Cardiac septum (tissue), 1 donor: ENCODE measurements at places on chromosomes 7 and 10.

GRCh38 chr7:91557789-91558404 is 293.7 kb downstream of the FZD1 start:
- no peak for DNase-seq

- no peak for DNase-seq
These were observed 24.7 kb upstream of the ZCCHC24 start for GRCh38 chr10:79470096-79470495.

DNA sequence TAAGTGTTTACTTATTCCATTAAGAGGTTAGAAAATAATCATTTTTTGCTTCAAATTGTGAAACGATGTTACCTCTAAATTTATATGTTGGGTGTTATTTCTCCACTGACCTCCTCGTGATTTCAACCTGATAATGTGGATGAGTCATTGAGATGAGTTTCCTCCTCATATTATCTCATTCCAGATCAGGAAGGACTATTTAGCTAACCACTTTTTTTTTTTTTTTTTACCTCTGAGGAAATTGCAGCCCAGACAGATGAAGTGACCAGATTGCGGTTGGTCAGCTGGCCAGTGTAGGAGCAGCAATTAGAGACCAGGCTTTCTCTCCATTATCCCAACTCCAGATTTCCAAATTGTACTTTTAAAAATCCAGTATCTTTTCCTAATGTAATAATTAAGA is 248.7 kb downstream of the FZD1 start:
- no peak for DNase-seq

DNA sequence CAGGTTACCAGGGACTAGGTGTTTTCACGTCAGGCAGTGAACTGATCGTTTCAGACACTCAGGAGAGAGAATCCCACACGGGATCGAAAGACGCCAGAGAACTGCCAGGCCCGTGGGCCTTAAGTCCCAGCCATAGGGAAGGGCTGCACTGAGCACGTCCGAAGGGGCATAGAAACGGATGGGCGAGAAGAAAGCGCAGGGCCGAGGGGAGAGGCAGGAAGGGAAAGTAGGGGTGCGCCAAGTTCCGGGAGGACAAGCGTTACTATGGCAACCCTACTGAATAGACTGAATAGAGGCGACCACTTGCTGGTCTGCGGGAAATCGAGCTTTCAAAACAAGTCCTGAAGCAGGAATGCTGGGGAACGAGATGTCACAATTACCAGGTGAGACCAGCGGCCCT is 421.3 kb upstream of the NUPR2 start:
- no peak for DNase-seq

- no peak for DNase-seq
These were observed 372.5 kb downstream of the SDK1 start for GRCh38 chr7:3673524-3673923.

- DNase-seq: no peak
These were observed 869 bp downstream of the CHCHD1 start for GRCh38 chr10:73782749-73783085.

DNA sequence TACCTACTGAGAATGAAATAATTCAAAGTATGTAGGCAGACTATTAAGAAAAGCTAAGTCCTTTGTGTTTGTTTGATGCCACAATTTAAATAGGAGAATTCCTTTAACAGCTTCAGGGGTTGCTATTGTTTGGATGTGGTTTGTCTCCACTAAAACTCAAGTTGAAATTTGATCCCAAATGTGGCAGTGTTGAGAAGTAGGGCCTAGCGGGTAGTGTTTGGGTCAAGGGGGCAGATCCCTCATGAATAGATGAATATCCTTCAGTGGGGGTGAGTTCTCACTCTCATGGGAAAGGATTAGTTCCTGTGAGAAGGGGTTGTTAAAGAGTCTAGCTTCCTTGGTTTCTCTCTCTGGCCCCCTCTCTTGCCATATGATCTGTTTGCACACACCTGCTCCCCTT is 97.0 kb downstream of the HGF start:
- no peak for DNase-seq

DNA sequence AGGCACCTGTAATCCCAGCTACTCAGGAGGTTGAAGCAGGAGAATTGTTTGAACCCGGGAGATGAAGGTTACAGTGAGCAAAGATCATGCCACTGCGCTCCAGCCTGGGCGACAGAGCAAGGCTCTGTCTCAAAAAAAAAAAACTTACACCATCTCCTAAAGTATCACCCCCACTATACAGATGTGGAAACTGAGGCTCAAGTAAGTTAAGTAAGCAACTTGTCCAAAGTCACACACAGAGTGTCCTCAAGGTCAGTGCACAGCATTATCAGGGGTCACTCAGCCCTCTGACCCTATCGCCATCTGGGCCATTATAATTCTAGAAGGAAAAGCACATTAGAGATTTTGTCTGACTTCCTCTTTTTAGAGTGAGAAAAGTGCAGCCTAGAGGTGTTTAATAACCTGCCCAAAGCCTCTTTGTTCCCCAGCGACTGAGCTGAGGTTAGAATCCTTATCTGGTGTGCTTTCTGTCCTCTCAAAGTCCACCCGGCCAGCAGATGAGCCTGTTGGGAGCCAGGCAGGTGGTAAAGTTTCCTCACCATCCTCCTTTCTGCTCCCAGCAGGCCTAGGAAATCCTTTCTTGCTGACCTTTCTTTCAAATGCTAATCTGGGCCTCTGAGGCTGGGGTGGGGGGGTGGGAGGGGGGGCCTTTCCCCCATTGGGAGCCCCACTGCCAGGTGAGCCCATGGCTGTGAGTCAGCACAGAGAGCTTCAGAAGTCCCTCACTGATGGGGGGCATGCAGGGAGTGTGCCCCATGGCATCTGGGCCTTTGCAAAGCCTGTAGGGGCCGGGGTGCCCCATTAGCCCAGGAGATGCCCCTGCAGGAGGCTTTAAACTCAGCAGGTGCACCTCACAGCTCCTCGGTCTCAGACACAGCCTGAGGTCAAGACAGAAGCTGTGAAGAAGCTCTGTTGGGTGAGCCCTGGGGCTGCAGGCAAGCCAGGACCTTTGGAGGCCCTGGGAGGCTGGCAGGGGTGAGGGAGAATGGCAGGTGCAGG is 12.0 kb upstream of the KCNMA1 start:
- no peak for DNase-seq

DNA sequence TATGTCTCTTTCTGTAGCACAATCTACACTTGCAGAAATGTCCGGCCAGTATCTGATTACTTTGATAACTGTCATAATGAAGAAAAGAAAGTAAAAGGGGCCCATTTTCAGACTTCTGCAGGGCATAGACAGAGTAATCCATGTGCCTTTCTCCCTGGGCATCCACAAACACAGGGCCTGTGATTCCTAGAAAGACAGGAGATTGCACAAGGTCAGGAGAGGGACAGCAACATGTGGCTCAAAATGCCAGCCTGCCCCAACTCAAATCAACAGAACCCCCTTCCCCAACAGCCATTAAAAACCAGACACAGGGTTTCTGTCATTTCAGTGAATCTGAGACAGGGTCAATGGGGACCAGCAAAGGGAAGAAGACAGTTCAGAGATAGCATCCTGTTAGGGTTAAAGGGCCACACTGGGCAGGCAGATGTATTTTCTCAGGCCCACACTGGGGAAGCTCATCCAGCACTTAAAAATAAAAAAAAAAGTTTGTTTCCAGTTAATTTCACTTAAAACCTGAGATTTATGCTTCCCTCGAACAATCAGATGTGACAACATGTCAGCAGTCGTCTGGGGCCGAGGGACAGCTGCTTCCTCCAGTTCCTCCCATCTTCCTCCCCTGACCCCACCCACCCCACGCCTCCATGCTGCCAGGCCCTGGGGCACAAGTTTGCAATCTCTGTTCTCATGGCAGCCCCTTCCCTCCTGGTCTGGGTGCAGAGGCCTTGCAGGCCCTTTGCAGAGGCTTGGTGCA is 30.7 kb upstream of the ACSL5 start:
- no peak for DNase-seq

GRCh38 chr7:29564496-29565223 is 1.0 kb downstream of the PRR15 start:
- DNase-seq: no peak

DNA sequence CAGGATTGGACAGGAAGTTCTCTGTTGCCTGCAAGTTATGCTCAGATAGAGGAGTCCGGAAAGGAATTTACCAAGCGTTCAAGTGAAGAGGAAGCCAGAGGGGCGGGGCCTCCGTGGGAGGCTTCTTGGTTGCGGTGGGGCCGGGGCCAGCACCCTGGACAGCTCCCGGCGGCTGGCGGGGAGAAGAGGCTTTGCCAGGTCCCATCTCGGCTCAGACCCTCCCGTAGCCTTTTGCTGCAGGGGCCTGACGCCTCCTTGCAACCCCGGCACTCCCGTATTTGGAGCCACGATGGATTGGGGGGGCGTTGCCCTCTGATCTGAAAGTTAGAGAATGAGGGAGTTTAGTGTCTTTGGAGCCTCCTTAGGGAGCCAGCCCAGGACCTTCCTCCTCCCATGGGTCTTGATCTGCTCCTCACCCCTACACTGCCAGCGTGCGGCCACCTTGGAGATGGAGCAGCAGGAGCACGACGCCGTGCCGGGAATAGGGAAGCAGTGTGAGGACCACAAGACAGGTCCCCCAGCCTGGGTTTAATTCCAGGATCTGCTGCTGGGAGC is 3.1 kb upstream of the SLC18A3 start:
- peak; percentile 76 for DNase-seq

DNA sequence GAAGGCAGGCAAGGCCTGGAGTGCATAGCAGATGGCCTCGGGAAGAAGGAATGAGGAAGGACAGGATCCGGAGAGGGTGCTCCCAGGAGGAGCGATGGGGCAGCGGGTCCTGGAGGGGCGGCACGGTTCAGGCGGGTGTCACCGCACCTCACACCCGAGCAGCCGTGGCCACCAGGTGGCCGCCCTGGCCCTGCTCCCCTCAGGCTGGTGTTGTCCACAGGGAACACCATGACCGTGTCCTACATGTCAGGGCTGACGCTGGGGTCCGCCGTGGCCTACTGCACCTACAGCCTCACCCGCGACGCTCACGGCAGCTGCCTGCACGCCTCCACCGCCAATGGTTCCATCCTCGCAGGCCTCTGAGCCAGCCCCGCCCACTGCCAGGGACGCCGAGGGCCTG is 19.8 kb downstream of the SLC29A4 start:
- DNase-seq: no peak

- no peak for DNase-seq
These were observed 71.5 kb downstream of the AGMO start for GRCh38 chr7:15490291-15490690.

GRCh38 chr7:4103352-4104091 is 578.6 kb upstream of the FOXK1 start:
- DNase-seq: no peak

GRCh38 chr10:15748126-15748525 is 28.4 kb upstream of the ITGA8 start:
- DNase-seq: no peak

DNA sequence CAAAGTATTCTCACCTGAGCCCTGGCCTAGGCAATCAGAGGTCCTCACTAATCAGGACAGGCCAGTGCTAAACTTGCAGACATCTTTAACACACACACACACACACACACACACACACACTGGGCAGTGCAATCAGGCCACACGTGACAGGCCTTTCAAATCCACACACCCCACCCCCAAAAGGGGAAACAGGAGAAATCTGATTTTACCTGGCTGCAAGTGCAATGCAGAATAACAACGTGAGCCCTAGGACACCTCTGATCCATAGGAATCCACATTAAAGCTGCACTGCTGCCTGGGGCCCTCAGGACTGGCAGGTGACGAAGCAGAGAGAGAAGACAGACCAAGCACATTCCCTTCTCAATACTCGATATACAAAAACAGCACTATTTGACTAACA is 218.9 kb downstream of the FAM107B start:
- no peak for DNase-seq
